Activated CD8-positive, alpha-beta memory T cell treated with anti-CD3 and anti-CD28 coated beads for 1 hour (primary cell): ENCODE measurements at places on chromosomes 4 and X.

GRCh38 chr4:177680308-177680707, 238.1 kb upstream of the AGA start:
- DNase-seq = no peak

DNA sequence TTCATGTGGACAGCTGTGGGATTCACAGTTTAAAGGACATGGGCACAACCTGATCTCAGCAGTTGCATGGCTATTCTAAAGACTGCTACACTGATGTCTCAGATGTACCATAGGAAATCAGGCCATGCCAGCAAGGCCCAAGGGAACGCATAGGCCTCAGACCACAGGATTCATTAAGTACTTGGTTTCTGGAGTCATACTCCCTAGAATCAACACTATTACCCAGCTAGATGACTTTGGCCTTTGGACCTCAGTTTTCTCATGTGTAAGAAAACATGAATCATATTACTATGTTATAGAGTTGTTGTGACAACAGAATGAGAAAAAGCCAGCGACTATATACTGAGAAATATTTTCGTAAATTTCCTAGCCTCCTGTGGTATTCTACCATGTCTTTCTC, 67.9 kb downstream of the NHS start:
- DNase-seq = no peak

DNA sequence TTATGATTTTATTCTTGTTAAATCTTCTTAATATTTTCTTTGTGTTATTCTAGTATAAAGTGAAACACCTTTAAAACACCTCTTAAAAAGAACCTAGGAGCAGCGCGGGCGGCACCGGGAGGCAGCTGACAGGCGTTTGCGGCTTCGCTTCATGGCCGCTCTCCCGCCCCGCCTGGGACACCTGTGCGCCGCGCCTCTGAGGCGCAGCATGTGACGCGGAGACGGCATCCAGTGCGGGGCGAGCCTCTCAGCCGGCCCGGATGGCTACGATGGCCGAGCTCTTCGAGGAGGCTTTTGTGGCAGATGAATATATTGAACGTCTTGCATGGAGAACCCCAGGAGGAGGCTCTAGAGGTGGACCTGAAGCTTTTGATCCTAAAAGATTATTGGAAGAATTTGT, 1592.7 kb downstream of the TECRL start:
- DNase-seq = no peak

GRCh38 chr4:136651278-136651667, 881.0 kb downstream of the PCDH18 start:
- DNase-seq = no peak

DNA sequence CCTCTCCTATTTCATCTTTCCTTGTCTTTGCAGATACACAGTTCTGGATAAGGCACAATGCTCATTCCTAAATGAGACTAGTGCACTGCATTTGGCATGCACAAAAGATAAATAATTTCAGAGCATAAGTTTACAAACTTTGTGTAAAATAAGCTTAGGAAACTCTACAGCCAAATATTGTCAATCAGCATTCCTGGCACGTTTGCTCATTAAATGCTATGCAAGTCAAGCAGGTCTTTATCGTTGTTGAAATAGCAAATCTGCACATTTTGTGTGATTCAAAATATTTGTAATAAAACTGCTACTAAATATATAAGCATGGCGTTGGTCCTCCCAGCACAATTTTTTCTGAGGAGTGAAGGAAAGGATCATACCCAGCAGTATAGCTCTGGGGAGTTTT, 322.1 kb upstream of the NOCT start:
- no peak for DNase-seq

DNA sequence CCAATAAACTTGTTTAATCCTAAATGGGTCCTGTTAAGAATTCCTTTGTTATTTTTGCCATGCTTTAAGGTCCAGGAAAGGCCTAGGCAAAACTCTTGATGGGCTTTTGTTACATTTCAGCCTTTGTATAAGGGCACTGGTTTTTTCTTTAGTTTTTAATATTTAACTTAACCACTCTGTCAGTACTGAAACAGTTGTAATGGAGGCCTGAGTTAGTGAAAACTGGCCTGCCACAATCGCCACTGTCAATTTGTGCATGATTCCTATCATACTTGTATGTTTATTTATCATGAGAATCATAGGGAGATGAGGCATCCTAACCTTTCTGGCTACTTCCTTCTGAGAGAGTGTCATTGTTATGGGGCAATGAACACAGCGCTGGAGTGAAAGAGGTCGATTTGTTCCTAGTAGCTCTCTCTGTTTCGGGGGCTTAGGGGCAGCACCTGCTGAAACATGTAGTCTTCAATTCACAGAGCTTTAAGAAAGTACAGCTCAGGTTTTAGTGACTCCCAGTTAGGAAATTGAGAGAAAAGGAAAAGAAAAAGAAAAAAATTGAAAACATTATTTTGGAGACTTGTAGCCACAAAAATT, 393.8 kb upstream of the FSTL5 start:
- no peak for DNase-seq
